ENCODE measurements at places on chromosomes 4 and X.

- no peak for DNase-seq
Observed at GRCh38 chrX:15314472-15314871, 968 bp downstream of the ASB11 start.

DNA sequence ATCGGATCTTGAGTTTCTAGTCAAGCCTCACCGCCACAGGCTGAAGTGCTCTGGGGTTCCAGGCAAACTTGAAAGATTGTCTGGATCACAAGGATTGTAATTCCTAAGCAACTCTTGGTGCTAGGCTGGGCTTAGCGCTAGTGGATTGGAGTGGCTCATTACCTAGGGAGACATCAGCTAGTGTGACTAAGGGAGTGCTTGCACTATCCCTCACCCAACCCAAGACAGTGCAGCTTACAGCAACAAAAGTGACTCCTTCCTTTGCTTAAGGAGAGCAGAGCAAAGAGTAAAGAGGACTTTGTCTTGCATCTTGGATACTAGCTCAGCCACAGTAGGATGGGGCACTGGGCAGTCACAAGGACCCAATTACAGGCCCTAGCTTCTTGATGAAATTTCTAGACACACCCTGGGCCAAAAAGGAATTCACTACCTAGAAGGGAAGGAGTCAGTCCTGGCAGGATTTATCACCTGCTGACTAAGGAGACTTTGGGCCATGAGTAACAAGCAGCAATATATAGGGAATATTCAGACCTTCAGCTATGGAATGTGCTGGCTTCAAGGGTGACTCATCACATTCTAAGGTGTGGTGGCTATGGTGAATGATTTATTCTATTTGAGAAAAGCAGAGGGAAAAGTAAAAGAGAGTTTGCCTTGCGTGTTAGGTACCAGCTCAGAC lies 1212.4 kb downstream of the PCDH18 start:
- no peak for DNase-seq

GRCh38 chr4:139528377-139529005 lies 27.5 kb downstream of the SETD7 start:
- DNase-seq, result no peak

- DNase-seq, result no peak
Observed at GRCh38 chr4:105036991-105037390, 109.7 kb upstream of the TET2 start.

GRCh38 chr4:138236037-138236436 lies 6.1 kb downstream of the SLC7A11 start:
- DNase-seq, result no peak

DNA sequence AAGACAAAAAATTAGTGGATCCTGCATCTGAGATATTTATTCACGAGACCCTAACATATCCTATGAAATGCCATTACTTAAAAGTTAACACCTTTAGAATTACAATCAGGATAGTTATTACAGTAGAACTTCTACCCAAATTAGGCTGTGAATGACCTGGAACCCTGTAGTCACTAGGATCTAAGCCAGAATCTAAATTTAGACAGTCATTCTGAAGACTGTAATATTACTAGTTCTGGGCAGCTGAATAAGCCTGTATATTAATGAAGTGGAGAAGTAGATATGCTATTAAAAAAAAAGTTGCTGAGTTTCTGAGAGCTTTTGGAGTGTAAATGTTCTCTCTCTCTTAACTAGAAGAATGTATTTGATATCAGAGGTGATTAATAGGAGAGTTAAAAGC lies 67.0 kb downstream of the FAM13A start:
- DNase-seq, result no peak

DNA sequence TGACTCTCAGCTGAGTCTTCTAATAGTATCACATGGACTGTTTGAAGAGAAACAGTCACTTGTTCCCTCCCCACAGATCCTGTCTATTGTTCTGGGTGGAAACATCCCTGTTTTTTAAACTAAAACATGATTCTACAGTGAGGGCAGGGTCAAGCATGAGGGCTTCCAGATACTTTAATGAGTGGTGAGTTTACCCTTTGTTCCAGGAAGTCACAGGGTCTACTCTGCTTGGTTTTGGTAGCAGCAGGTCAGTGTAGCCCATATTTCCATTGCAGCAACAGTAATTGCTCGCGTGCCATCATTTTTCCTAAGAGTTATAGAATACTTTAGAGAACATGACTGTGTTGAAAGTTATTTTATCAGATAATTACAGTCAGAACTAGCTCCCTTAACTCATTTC lies 87.4 kb downstream of the ZNF732 start:
- no peak for DNase-seq

GRCh38 chrX:118614150-118614549 lies 113.3 kb upstream of the IL13RA1 start:
- no peak for DNase-seq

DNA sequence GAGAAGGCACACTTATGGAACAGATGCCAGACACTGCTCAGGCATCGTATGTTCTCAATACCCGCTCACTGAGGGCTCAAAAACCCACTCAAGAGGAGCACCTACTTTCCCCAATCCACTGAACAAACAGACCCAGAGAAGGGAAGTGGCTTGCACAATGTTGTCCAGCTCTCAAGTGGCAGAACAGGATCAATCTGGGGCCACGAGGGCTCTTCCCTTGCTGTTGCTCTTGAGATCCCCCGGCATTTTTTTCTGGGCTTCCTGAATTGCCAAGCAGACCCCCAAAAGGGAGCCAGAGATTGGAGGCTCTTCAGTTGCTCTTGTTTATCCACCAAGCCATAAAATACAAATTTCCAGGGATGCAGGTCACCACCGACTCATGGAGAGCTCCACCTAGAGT lies 35.7 kb downstream of the IDS start:
- DNase-seq, result no peak

- no peak for DNase-seq
Observed at GRCh38 chr4:40722576-40723161, 27.1 kb upstream of the NSUN7 start.

DNA sequence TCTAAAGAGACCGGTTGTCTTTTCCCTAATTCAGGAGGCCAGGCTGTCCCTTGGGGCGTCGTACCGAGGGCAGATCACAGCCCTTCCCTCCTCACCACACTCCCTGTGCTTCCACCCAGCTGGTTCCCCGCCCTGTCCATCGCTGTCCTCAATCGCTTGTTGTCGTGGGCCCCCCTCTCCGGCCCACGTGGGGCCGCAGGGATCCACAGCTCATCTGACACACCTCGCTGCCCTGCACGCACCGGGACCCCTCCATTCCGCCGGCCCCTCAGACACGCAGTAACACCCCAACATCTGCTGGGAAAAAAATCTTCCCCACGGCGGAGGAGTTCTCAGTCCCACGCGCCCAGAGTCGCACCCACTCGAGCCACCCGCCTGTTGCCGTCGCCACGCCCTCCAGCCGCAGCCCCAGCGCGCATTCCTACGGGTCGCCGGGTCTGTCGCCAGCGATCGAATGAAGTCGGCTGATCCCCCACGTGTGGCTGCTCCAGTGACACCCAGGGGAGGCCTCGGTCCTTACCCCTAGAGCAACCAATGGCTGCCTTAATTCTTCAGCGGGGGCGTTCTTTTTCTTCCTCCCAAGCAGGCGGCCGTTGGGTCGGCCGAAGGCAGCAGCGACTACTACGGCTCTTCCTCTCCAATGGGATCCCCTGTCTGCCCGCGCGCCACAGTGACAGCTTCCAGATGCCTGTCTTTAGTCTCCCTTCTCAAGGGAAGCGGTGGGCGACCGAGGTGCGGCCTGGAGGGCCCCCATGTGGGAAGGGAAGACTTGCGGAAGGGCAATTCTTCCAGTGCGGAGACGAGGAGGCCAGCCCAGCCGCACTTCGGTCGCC lies 893 bp upstream of the SEPTIN11 start:
- DNase-seq, result no peak

DNA sequence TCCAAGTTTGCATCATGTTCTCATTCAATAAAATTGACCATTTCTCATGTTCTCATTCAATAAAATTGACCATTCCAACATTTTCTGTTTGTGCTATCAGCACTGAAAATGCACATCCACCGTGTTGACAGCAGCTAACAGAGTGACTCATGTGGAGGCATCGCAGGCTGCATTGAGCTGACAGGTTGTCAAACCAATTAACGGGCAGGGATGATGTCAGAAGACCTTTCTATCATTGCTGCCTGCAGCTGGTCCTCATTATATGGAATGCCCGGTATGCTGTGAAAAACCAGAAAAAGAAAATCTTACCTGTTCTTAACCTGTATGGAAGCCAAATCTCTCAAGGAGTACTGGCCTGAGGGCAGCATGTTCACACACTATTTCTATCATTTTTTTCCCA lies 202.0 kb downstream of the SMIM20 start:
- DNase-seq, result no peak

- DNase-seq, result no peak
Observed at GRCh38 chr4:25908491-25908901, 5.5 kb upstream of the SMIM20 start.

GRCh38 chr4:153161226-153161963 lies 42.8 kb upstream of the TRIM2 start:
- DNase-seq, result no peak

GRCh38 chrX:153640045-153640686 lies 6.8 kb upstream of the DUSP9 start:
- DNase-seq, result no peak

DNA sequence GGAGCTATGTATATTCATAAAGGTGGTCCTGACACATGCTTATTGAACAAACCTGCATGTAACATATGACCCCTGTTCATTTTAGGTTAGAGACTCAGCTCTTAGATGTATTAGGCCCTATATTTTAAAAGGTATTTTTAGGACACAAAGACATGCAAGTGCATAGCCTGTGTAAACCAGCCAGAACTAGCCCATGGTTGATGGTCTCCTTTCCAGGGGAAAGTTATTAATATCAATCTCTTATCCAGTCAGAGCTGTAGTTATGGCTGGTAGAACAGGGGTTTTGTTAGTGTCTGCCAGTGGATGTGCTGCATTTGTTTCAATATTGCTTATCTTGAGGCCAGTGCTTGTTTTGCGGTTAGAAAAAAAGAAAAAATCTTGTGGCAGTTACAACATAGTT lies 488.6 kb downstream of the KCTD8 start:
- no peak for DNase-seq

GRCh38 chr4:25215511-25215910 lies 18.3 kb upstream of the PI4K2B start:
- no peak for DNase-seq

DNA sequence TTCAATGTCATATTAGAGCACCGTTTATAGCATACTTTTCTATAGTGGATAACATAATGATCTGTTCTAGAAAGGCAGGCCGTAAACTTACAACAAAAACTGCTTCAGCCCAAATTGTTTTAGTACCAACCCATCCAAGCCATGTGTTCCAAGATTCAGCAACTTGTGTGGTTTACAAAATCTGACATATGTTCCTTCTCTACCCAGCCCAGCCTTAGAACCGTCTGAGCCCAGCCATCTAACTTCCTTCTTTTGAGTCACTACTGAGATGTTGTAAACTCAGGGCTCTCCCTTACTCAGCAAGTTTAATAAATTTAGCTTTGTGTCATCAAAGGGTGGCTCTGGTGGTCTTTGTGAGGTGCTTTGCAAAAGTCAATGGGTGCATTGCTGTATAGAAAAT lies 32.4 kb upstream of the REPS2 start:
- DNase-seq, result no peak

GRCh38 chr4:156021298-156021697 lies 67.6 kb upstream of the CTSO start:
- DNase-seq, result no peak

Data from iPS DF 19.7 (cell line).